ENCODE measurements at places on chromosomes 6 and 20.

DNA sequence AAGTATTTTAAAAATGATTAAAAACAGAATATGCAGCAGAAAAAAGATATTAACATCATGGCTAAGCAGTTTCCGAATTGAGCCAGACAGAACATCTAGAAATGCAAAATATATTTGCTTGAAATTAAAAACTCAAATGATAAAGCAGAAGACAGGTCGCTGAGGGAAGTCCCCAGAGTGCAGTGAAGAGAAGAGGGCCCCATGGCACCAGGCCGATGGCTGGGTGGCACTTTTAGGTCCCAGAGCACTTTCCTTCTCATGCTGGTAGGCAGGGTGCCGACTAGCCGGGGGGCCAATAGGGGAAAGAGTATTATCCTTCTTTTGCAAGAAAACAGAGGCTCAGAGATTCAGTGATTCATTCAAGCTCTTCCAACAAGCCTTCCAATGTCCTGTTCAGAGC, 58.9 kb downstream of the MYH7B start:
- no peak for DNase-seq

DNA sequence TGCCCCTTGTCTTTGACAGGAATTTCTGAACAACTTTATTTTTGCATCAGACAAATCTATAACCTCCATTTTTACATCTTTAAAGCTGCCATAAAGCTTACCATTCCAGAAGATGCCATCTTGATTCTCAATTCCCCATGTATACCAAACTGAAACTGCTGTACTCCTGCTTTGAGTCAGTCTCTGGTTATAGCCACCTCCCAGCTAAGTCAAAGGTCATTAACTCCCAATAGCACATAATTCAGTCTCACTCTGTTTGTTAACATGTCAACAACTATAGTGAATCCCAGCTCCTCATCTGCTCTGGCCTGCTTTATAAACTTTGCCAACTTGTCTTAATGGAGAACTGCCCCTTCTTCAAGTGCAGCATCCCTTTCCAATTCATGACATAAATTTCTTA, 343.6 kb downstream of the FRK start:
- DNase-seq: no peak

- no peak for DNase-seq
Observed at GRCh38 chr6:157063176-157063905, 260.0 kb downstream of the TMEM242 start.

DNA sequence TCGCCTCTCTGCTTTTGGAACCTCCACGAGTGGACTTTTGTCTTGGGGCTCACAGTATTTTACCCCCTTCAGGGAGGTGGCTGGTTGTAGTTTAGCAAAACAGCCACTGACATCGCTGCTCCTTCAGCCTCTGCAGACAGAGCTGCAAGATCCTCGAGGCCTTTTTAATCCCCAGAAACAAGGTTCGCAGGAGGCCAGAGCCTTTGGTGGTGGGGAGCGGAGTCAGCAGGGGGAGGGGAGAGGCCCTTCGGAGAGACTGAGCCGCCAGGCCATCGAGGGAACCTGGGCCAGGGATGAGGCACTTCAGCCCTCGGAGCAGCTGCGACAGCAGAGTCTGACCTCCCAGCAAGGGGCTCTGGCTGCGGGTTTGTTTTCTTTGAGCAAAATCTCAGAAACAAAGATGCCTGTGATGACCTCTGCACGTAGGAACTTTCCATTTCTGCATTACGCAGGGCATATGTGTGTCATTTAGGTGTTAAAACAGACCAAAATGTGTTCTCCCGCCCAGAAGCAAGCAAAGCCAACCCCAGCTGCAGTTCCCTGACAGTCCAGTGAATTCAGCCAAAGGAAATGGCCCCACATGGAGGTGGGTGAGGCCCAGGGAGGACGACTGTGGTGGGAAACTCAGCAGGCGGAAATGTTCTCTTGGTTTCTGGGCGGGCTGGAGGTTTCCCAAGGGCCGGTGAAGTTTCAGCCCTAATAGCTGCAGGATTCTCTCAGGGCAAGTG, 171.2 kb upstream of the SULF2 start:
- no peak for DNase-seq

DNA sequence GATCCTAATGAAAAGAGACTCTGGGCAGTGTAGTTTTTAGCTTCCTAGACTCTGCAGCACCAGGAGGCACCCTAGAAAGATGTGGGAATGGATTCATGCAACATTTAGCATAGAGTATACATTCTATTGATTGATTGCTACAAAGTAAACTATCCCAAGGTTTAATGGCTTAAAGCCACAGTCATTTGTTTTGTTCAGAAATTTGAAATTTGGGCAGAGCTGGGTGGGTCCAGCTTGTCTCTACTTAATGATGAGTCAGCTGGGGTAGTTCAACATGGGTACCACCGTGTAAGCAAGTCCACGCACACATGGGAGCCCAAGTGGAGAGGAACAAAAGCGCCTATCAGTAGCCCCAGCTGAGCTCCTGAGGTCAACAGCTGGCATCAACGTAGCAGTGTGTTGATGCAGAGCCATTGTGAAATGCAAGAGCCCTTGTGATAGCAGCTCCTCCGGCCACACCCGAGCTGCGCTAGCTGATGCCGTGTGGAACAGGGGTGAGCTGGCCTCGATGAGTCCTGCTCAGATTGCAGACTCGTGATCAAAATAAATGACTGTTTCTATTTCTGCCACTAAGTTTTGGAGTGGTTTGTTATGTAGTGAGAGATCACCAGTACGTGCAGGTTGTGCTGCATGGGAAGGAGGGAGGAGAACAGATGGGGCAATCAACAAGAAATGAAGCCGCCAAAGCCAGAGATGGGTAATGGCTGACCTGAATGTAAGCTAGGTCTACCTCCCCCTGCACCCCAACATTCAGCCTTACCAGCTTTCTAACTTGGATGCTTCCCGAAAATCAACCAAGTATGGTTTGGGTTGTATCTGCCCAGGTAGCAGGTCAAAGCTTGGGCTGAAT, 45.7 kb upstream of the TRAF3IP2 start:
- DNase-seq: no peak

GRCh38 chr20:31576751-31577150, 28.3 kb upstream of the ID1 start:
- no peak for DNase-seq

DNA sequence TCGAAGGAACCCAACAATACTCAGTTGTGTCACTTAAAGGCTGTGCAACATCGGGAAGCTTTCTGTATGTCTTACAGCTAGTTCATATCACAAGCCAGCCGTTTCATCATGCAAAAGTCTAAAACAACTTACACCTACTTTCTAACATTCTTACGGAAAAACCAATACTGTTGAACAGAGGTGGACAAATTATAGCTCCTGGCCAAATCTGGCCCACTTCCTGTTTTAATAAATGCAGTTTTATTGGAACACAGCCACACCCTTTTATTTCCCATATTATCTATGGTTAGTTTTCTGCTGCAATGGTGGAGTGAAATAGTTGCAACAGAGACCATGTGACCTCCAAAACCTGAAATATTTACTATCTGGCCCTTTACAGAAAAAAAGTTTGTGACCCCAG, 46.6 kb downstream of the MYB start:
- no peak for DNase-seq

- DNase-seq: no peak
Observed at GRCh38 chr20:12729326-12729725, 279.4 kb upstream of the SPTLC3 start.

DNA sequence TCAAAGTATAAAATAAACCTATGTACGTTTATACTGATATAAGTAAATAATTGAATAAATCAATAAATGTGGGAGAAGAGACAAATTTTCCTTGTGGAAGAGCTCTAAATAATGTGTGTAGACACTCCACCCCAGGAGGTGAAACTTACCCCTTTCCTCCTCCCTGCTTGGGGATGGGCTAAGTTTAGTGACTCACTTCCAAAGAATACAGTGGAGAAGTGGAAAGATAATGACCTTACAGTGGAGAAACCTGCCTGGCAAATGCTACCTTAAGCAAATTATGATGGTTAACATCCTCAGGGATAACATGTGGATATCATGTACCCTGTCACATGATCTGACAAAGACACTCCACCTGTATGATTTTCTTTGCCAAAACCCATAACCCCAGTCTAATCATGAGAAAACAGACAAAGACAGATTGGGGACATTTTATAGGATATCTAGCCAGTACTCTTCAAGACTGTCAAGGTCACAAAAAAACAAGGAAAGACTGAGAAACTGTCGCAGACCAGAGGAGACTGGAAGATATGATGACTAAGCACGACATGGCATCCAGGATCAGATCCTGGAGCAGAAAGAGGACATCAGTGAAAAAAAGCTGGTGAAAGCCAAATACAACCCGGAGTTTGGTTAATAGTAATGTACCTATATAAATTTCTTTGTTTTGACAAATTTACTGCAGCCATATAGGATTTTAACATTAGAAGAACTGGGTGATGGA, 195.5 kb upstream of the PRDM1 start:
- DNase-seq: no peak

GRCh38 chr20:10637031-10637559, 36.7 kb downstream of the JAG1 start:
- peak; percentile 73 for DNase-seq

DNA sequence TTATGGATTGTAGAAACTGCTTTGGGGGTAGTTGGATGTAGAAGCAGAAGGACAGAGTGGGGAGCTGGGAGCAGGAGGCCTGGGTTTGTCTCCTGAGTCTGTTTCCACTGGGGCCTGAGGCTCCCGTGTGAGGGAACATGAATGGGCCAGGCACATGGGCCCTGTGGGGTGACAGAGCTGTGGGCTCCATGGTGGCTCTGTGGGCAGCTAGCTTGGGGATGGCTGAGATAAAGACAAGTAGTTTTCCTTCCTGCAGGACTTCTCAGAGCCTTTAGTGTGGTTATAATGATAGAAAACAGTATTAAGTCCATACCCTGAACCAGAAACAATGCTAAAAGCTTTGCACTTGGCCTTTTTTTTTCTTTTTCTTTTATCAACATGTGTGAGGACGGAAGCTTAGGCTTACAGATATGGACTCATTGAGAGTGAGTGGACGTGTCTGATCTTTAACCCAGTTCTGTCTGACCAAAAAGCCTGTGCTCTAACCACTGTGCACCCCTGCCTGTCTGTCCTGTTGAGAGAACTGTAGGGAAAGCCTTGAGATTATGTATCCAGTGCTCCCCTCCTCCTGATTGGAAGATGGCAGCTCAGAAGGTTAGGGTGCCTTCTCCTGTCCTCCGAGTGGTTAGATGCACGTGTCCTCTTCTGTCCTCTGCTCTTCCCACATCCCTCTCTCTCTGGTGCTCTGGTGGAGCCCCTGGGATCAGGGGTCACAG, 98.3 kb downstream of the CDH26 start:
- DNase-seq: no peak

DNA sequence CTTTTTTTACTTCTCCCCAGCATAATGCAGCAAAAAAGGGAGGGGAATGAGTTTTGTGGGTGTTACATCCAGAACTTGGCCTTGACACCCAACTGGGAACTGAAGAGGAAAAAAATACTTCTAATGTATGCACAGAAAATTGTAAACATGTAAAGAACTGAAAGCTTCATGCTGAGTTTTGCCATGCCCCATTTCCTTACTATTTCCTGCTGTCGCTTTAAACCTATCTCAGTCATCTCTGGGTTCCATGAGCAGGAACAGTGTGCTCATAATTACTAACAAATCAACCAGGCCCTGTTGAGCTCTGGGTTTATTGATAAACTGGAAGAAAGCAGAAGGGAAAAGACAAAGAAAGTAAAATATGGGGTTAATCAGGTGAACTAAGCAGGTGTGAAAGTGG, 14.2 kb downstream of the TFAP2B start:
- no peak for DNase-seq

DNA sequence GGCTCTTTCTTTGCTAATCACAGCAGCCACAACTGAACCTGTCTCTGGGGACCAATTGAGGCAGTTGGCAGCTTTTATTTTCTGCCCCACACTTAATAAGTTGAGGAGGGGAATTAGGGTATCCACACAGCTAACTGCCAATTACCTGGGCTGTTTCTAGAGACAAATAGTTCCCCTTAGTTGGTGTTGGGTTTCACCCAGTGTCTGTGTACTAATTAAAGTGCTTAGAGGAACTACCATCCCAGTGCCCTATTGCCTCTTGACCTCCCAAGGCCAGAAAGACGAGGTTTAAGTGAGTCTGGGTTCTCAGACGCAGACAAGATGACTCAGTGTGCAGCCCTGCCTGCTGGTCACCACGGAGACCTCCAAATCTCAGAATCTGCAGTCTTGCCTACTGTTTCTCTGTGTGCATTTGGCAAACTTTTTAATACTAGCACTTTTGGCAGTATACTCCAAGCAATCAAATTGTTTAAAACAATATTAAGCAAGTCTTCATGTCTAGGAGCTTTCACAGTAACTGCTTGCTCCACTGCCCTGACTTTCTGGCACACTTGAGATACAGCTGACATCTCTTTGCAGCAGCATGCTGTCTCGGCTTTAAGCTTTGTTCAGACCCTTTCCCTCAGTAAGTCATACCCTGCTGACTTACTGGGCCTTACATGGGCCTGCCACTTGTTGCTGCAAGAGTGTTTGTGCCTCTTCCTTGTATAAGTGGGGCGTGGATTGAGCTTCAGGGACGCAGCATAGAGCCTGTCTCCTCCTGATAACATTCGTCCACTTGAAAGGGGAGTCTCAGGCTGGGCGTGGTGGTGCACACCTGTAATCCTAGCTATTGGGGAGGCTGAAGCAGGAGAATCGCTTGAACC, 31.9 kb downstream of the STK35 start:
- DNase-seq: peak; percentile 91

GRCh38 chr6:52558266-52559000, 18.4 kb downstream of the TRAM2 start:
- no peak for DNase-seq

DNA sequence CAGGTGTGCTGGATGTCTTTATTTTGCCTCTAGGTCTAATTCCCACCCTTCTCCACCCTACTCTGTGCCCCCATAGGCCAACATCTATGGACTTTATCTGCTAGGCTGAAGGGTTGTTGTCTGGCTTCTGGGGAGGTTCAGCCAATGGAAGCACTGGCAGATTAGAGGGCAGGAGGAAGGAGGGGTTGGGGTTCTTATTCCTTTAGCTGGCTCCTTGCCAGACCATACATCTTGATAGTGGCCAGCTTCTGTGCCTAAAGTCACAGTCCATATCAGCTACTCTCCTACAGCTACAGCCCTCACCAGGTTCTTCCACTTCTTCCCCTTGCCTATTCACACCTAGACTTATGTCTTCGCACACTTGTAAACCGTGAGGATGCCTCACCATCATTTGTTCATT, 41.1 kb downstream of the ROS1 start:
- no peak for DNase-seq
